OCI-M1 (cell line): ENCODE measurements at places on chromosomes 7 and 10.

- DNase-seq, result no peak
Measured at GRCh38 chr7:67729771-67730170, 733.1 kb downstream of the TYW1 start.

- no peak for DNase-seq
Measured at GRCh38 chr7:19852192-19852591, 78.8 kb upstream of the TMEM196 start.

DNA sequence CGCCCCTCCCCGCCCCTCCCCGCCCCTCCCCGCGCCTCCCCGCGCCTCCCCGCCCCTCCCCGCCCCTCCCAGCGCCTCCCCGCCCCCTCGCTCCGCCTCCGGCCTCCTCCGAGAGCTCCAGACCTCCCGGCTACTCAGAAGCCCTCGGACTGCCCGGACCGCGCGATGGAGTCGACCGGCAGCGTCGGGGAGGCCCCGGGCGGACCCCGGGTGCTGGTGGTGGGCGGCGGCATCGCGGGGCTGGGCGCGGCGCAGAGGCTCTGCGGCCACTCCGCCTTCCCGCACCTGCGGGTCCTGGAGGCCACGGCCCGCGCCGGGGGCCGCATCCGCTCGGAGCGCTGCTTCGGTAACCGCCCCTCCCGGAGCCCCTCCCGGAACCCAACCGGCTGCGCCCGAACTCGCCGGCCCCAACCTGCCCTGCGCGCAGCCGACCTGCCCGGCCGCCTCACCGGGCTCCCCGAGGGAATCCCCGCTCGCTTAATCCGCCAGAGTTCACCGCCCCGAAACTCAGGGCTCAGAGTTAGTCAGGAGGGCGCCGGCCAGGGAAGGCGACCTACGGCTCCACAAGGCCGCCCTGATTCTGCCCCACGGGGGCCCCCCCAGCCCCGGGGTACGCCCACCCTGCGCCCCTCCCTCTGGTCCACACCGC lies at the start of gene PAOX:
TSS of gene PAOX (plus strand) at position 111 of the 649 bp plus-strand sequence. CDS start at position 166, 55 bp downstream.
- DNase-seq, result no peak

DNA sequence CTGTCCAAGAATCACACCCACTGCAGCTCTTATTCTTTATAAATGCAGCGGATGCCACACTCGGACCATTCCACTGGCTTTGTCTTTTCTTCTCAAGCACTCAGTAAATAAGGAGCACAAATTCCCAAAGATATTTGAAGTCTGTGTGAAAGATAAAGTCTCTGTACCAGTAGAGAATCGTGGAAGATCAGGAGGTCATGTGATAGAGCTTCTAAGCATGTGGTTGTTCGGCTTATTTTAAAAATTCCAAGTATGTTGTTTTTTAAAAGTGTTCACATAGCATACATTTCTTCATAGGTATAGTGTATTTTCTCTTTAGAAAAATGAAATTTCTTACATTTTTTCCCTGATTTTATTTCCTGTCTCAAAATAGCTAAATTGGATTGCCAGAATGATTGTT lies 75.8 kb downstream of the NOC3L start:
- DNase-seq, result no peak

DNA sequence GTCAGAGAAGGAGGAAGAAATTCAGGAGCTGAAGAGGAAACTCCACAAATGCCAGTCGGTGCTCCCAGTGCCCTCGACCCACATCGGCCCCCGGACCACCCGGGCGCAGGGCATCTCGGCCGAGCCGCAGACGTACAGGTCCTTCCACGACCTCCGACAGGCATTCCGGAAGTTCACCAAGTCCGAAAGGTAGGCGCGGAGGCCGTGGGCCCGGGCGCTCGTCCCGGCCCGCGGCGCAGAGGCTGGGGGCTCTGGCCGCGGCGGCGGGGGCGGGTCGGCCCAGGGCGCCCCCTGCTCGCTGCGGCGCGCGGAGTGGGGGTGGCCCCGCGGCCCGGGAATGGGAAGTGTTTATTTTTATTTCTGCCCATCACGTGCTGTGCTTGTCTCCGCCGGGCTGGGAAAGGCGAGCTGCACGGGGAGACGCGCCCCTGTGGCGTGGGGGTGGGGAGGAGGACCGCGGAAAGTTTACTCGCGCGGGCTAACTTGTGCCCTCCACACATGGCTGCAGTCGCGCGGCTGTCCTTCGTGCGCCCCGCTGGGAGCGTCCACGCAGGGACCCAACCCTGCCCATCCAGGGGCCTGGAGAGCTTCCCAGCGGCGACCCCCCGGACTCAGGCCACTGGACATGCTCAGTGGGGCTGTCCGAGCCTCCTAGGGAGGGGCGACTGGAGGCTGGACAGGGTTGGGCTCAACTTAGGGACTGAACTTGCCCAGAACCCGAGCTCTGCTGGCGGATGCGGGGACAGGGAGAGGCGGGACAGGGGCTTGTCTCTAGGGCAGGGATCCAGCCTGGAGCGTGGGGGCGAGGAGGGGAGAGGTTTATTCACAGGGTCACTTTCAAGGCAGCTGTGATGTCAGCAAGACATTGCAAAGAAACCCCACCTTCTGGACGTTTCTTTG lies 82.6 kb upstream of the PRKG1 start:
- DNase-seq, result no peak

DNA sequence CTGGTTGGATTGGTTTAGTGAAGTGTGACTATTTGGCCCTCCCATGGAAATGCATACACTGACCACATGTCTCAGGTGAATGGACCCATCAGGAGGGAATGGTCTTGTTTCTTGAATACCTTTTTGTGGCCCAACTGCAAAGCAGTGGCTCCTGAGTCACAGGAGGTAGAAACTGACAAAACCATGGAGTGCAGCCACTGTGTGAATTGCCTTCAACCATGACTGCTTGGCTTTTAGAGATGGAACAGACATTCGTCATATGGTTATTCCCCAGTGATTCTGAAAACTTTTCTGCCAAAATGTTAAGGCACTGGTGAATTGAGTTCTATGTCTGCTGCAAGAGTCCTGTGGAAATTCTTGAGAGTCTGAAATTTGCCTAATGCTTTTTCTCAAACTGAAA lies 64.7 kb downstream of the CDK14 start:
- no peak for DNase-seq

DNA sequence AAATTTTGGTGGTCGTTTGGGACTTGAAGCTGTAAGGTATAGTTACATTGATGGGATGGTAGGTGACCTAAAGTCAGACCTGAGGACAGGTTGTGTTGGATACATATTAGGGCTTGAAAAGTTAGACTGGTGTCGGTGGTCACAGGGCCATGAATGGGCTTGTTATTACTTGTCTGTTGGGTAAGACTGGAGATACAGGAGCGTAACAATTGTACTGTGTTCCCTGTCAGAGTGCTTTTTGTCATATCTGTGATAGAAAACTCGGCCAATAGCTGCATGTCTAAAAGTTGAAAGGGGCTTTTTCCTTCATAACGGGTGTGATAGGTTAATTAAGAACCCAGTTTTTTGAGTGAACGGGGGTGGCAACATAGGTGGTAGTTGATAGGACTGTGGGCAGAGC lies 13.5 kb upstream of the CHST3 start:
- DNase-seq, result no peak

- DNase-seq, result no peak
Measured at GRCh38 chr10:122348512-122348911, 26.0 kb upstream of the PLEKHA1 start.

DNA sequence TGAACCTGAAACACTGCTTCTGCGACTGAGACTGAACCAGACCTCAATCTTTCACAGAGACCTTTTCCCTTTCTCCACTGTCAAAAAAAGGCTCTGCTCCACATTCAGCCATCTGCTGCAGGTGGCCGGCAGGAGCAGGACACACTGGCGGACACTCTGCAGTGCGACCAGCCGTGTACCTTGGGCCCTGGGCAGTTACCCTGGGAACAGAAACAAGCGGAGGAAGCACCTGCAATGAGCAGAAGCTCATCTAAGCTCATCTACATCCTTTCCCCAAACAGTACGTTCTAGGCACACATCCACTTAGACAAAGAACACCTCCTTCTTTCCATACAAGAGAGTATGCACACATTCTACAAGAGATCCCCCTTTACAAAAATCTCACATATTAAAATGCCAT lies 22.8 kb downstream of the VOPP1 start:
- no peak for DNase-seq

GRCh38 chr7:34096198-34096651 lies 190.9 kb downstream of the BMPER start:
- no peak for DNase-seq

- no peak for DNase-seq
Measured at GRCh38 chr10:101289541-101289940, 60.3 kb upstream of the LBX1 start.

GRCh38 chr7:50826371-50827172 lies 43.9 kb upstream of the GRB10 start:
- no peak for DNase-seq

- peak; percentile 49 for DNase-seq
Measured at GRCh38 chr7:81408728-81409127, 361.1 kb downstream of the HGF start.

DNA sequence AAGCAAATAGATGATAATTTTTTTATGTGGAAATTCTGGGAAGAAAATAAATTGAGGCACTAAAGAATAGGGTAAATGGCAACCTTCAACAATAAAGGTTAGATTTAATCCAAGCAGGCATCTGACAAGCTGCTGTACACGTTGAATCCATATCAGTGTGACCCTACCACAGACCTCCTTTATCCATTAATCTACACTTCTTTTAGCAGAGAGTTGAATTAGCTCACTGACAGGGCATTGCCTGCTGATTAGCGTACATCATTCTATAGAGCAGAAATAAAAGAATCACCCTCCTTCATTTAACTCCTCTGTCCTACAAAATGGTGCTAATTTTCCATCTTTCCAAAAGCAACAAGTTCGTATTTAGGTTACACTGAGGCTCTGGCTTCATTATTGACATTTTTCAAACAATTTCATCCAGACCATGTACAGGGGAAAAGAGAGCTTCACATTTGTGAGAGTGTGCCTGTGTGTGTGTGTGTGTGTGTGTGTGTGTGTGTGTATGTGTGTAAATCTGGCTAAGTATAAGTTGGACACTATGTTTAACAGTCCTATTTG lies 356.0 kb downstream of the TFEC start:
- DNase-seq, result no peak

DNA sequence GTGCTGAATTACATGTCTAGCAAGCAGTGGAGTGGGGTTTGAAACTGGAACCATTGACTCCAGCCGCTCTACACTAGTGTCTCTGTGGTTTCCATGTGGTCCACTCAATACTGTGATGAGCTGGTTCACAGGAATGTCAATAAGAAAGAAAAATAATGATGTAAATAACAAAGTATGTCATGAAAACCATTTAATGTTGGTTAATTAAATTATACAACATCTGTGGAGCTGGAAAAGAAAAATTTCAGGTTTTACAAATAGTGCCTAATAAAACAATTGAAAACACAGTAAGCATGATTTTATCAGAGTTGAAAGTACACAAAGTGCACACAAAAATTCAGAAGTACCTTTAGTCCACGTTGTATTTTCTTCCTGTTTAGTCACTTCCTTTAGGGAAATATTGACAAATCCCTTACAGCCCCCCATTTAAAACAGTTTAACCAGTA lies 28.7 kb upstream of the NAMPT start:
- no peak for DNase-seq

- DNase-seq, result no peak
Measured at GRCh38 chr10:30830315-30831230, 201.0 kb upstream of the LYZL2 start.

DNA sequence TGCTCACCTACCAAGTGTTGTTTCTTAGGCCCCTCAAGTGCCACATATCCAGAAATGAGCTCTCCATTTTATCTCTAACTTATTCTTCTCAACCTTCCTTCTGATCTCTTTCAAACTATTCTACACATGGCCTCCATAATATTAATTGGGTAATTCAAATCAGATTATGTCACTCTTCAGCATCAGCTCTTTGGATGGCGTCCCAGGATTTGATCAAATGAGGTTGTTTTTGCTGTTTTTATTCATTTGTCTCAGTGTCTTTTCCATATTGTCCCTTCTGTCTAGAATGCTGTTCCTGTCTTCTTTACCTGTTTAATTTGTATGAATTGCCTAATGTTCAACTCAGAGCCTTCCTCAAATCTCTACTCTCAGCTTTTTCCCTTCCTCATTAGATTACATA lies 234.6 kb upstream of the CXCL12 start:
- DNase-seq, result no peak

DNA sequence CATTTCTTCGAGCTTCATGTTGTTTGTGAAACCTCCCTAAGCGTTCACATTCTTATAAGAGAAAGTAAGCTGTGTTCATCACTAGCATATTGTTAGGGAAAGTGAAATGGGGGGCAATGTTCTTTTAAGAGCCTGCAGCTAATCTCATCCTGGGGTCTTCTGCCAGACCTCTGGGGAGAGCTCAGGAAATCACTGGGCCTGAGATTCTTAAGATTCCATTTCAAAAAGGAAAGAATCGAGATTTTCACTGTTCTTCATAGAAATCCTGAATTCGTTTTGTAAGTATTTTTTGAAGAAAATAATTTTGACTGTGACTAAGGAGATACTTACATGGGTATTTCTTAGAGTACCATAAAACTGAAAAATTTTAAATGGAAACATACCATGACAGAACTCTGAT lies 160.7 kb downstream of the CDCA7L start:
- no peak for DNase-seq

DNA sequence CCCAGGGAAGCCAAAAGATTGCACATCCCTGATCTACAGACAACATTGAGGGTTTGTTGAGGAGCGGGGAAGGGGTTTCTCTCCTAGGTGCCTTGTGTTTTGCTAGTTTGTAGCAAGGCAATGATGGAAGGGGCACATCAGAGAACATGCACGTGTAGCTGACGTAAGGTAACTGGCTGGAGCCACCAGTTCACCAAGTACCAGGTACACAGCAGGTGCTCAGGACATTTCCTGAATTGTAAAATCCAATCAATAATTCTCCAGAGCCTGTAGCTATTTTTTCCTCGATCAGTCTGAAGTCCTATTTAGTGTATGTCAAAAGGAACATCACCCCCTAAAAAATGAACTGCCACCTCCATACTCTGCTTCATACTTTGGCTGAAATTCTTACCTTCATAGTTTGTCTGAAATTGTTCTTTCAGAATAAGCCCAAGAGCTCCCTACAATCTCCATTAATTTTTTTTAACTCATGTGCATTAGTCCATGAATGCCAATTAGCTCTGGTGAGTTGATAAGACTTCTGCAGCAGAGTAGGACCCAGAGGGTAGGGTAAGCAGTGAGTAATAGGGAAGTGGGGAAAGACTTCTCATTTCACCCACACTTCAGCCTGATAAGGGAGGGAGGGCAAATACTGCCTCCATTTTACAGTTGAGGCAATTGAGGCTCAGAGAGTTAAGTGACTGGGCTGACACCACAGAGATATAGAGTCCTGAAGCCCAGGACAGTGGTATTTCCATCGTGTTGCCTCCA lies 36.0 kb upstream of the SLC26A3 start:
- DNase-seq, result no peak

GRCh38 chr7:1590476-1590875 lies 20.6 kb upstream of the PSMG3 start:
- no peak for DNase-seq

DNA sequence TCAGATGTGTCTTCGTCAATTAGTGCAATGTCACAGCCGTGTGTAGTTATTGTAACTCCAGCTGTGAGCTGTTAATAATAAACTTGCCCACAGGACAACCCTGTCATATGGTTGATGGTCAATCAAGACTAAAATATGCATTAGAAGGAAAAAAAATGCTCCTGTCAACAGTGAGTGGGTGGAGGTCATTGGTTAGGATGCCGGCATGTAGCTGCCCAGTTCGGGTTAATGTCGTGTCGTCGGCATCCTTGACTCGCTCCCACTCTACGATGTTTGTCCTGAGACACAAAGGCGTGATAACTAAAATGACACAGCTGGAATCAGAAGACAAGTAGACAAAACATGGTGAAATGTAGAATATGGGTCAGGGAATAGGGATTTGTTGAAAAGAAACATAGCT lies 442.8 kb upstream of the NPVF start:
- no peak for DNase-seq
